T-helper 22 cell (primary cell): ENCODE measurements at places on chromosomes 13 and 19.
A peak's percentile ranks its signal among the peaks of the same experiment; 100 is the strongest.

- DNase-seq, result peak; percentile 10
Observed at GRCh38 chr19:41521931-41522555, 53.9 kb upstream of the CEACAM21 start.

DNA sequence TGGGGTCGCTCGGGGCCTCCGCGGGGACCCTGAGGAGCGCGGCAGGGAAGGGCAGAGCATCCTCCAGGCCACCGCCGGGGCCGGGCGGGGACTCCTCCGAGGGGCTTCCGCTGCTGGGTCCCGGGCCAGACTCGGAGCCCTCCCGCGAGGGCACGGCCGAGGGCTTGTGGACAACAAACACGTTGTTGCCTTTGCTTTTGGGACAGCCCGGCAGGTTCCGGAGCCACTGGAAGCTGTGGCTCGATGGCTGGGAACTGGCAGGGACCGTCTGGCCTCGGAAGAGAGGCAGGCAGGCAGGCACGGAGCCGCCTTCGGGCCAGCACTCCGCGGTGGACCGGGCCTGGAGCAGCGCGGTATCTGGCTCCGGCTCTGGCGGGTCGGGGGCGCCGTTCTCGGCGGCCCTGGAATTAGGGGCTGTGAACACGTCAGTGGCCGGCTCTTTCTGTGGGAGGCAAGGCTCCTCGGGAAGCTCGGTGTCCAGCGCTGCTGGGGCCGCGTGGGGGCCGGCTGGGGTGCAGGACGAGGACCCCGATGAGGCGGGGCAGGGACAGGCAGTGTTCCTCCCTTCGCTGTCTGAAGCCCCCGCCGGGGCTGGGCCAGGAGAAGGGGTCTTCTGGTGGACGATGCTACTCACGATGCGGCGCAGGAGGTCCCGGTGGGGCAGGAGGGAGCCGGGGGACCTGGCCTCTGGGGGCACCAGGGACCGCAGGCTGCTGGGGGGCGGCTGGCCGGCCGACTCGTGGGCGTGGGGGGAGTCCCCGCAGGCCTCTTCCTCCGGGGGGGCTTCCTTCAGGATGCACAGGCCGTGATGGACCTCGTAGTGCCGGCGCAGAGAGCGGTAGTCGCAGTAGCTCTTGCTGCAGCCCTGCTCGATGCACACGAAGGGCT, 27.6 kb downstream of the ZNF541 start:
- no peak for DNase-seq

GRCh38 chr19:15276620-15277215, 44.5 kb upstream of the EPHX3 start:
- DNase-seq, result no peak

GRCh38 chr13:112837371-112838037, 131.5 kb upstream of the MCF2L start:
- no peak for DNase-seq

DNA sequence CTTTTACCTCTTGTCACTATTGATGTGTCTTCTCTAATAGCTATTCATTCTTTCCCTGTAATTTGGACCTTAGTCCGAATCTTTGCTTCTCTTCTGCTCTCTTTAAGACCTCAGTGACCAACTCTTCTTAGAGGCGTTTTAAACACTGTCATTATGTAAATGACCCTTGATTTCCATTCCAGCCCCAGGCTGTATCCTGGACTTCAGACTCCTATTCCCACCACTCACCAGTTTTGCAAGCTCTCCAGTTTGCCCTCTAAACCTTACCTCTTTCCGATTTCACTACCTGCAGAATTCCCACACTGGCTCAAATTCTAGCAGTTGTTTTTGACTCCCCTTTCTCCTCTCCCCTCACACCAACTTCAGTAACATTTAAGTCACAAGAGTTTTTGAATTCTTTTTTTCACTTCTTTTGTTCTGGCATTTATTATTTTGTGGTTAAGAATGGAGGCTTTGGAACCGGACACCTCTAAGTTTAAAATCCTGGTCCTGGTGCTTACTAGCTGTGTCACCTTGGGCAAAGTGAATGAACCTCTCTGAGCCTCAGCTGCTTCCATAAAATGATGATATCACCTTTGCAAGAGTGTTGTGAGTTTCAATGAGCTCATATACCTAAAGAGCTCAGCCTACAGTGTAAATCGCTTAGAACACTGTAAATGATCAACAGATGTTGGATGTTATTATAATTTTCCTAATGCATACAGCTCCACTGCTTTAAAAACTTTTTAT, 13.6 kb upstream of the HMGB1 start:
- no peak for DNase-seq

DNA sequence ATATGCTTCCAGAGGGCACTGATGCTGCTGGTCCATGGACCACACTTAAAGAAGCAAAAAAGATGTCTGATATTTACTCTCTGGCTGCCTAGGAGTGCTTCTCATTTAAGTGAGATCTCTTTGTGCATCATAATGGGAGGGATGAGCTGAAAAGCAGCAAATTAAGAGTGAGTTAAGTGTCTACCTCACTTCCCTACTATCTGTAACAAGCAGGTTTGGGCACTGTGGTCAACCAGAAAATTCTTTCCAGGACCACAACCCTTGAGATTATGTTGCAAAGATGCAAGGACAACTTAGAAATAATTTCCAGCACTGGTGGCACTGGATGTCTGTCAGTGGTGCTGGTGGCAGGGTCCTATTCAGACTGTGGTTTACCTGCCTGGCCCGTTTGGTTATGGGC, 52.1 kb upstream of the USPL1 start:
- no peak for DNase-seq

- DNase-seq, result no peak
Observed at GRCh38 chr13:39512687-39513086, 90.3 kb downstream of the LHFPL6 start.

DNA sequence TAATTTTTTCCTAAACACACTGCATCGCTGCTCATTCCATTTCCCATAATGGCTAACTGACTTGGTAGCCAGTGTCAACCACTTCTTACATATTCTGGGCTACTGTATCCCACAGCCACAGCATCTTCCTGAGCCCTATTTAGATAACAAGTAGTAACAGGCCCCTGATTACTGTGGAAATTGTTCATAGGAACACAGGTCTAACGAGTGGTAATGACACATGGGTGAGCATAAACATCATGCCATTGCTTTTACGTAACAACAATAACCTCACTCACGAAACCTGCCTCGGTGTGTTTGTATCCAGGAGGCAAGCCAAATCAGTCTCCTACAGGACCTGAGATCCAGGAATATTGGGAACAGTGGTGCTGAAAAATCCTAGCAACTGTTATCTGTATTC, 438.6 kb downstream of the KLF5 start:
- DNase-seq, result no peak

DNA sequence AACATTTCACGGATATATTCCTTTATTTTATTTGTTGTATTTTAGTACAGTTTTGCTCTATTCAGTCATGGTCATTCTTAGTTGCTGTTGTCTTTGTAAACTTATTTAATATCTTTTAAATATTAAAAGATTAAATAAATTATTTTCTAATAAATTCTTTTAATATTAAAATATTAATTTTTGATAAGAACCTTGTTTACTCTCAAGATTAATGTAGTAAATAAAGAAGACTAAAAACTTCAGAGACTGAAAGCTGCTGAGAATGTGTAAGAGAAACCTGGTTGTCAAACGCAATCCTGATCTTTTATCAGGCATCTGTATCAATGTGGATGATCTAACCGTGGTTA, 34.4 kb upstream of the SACS start:
- DNase-seq, result no peak

DNA sequence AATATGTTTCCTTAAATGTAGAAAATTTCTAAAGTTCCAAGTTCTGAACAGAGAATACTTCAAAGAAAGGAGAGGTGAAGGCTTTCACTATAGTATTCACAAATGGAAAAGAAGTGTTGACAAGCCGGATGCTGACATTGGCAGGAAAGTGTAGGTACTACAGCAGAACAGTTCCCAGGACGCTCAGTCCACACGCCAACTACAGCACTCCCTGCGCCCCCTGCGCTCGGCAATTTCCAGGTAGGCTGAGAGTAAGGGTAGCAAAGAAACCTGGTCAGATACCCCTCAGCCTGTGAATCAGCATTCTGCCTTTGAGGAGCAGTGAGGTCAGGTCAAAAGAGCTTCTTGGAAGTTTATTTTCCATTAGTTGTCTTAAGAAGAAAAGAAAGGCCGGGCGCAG, 115.3 kb downstream of the NALCN start:
- DNase-seq, result no peak

GRCh38 chr13:97194479-97194878, 27.7 kb upstream of the MBNL2 start:
- DNase-seq, result no peak

DNA sequence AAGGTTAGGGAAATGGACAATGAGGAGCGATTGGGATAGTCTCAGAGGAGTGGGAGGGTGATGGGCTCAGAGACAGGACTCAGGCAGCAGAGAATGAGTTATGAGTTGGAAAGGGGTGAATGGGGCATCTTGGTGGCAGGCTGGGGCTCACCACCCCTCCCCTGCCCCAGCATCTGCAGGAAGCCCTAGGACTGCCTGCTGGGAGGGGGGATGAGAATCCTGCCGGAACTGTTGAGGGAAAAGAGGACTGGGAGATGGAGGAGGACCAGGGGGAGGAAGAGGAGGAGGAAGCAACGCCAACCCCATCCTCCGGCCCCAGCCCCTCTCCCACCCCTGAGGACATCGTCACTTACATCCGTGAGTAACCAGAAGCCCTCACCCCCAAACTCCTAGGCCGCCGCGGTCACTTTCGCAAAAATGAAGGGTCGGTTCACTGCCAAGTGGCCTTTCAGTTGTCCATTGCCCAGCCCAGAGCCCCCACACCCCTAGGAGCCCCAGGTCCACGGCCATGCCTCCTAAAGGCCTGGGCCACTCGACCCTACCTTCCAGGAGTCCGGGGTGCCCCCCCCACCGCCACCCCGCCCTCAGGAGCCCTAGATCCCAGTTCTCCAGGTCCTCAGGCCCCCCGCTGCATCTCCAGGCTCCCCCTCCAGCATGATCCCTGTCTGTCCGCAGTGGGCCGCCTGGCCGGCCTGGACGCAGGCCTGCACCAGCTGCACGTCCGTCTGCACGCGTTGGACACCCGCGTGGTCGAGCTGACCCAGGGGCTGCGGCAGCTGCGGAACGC, 764 bp downstream of the CLEC11A start:
- no peak for DNase-seq

DNA sequence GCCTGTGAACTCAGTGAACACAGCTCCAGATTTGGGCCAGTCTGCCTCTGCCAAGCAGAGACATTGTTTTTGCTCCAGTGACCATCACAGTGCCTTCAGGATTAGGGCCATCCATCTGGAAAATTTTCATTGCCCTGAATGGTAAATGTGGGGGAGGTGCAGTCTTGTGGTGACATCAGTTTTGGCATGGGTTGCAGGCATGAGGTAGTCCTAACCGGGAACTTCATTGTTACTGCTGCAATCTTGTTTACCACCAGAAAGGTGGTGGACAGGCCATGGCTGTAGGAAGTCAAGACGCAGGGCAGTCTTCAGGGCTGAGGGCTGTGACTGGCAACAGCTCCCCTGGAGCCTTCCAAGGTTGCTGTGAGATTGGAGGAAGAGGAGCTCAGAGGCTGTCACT, 55.2 kb downstream of the SPATA13 start:
- no peak for DNase-seq

GRCh38 chr19:5058521-5059212, 89.8 kb downstream of the KDM4B start:
- no peak for DNase-seq

DNA sequence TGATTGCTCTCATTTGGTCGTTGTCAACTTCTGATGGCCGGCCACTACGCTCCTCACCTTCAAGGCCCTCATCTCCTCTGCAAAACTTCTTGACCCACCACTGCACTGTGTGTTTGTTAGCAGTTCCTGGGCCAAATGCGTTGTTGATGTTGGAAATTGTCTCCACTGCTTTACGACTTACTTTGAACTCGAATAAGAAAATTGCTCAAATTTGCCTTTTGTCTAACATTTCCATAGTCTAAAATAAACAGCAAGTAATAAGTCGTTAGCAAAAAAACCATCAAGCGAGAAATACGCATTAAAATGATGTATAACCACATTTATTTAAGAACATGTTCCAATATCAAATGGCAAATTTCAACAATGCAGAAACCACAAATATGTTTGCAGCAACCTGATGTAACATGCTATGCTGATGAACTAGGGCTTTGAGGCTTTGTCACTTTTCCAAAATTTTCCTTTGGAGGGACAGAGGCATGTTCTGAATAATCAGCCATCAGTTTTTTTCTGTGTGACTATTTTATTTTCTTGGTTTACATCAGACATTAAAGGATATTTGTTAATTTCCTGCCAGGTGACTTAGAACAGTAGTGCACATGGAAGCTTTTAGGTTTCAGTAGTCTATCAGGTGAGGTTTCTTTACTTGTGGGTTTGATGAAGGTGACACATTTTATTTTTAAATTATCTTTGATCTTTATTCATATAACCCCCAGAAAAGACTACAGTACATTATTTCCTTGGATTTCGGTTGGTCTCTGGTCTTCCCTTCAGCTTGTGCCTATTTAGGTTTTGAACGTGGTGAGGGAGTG, 74.7 kb upstream of the TEX29 start:
- DNase-seq, result no peak

DNA sequence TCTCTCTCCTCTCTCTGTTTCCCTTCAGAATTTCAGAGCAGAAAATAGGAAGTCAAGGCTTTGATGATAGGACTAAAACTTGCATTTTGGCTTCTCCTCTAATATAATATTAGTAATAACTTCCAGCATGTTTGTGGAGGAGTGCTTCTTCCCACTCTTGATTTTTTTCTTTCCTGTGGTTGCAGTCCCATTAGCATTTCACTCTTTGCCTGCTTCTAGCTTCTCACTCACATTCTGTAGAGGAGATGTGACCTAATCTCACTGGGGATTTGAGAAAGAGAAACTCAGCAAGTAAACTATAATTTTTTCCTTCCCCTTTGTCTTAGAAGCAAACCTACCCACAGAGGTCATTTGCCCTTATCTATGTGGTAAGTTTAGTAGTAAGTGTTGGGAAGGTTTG, 169.4 kb upstream of the HTR2A start:
- DNase-seq, result no peak

- DNase-seq, result peak; percentile 89
Observed at GRCh38 chr19:48169578-48169938, 586 bp downstream of the LIG1 start.

- no peak for DNase-seq
Observed at GRCh38 chr19:8335343-8336071, 7.6 kb downstream of the KANK3 start.

GRCh38 chr19:52722062-52723003, 12.5 kb downstream of the ZNF611 start:
- no peak for DNase-seq

GRCh38 chr19:18205200-18205892, 1.5 kb upstream of the RAB3A start:
- DNase-seq, result peak; percentile 27

- no peak for DNase-seq
Observed at GRCh38 chr19:14265290-14266036, 59.5 kb upstream of the ADGRL1 start.

DNA sequence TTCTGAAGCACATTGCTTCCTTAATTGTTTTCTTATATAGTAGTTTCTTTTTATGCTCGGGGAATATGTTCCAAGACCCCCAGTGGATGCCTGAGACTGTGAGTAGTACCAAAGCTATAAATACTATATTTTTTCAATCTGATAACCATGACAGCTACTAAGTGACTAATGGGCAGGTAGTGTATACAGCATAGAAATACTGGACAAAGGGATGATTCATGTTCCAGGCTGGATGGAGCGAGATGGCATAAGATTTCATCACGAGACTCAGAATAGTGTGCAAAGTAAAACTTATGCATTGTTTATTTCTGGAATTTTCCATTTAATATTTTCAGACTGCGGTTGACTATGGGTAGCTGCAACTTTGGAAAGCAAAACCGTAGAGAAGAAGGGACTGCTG, 47.9 kb upstream of the OLFM4 start:
- no peak for DNase-seq
